ENCODE measurements at places on chromosomes 2 and 18.

DNA sequence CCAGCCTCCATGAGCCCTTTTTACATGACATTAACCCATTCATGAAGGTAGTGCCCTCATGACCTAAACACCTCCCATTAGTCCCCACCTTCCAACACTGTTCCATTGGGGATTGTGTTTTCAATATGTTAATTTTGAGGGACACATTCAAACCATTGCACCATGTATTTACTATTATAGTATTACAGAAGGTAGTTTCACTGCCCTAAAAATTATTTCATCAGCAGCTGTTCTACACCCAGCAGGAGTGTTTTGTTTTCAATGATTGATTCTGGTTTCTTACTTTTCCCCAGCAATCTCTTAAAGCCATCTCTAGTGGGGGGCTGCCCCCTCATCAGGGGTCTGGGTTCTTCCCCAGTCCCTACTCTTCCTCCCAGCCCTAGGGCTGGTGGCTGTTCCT lies 71.9 kb downstream of the CERS6 start:
- DNase-seq: no peak

DNA sequence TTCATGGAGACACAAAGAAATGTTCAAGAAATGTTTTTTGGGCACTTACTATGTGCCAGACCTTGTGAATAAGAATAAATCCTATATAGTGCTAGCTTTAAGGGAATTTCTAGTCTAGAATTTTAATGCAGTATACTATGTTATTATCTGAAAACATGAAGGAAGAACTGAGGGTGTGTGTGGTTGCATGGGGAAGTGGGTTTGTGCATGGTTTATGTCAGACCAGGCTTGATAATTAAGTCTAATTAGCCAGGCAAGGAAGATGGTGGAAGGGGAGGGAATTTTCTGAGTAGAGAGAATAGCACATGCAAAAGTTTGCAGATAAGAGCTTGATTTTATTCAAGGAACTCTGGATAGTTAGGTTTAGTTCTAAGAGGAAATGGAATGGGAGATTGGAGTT lies 6.5 kb downstream of the RBBP8 start:
- DNase-seq: no peak

- DNase-seq: no peak
Observed at GRCh38 chr18:37483221-37483971, 82.2 kb downstream of the CELF4 start.

DNA sequence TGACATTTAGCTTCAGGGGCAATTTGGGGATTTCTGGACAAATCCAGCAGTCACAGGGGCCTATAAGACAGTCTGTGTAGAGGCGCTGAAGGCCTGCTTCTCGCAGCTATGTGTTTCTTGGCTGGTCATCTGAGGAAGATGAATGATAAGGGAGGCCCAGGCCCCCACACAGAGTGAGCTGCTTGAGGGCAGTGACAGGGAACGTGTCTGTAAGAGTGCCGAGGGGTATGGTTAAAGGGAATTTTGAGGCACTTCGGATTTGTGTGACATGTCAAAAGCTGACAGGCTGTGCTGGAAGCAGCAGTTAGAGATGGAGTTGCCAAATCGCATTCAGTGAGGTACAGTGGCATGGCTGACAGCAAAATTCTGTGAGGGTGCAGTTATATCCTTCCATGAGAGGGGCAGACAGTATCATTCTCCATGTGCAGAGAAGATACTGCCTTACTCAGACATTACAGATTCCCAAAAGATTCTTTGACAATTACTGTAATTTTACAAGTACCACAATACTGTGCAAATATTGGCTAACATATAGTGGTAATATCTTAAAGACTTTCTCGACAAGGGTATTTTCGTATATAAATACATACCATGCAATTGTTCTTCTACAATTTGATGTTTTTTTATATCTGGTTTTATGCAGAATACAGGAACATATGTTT lies 74.0 kb downstream of the CERS6 start:
- no peak for DNase-seq

GRCh38 chr18:9787036-9787435 lies 78.9 kb downstream of the RAB31 start:
- no peak for DNase-seq

DNA sequence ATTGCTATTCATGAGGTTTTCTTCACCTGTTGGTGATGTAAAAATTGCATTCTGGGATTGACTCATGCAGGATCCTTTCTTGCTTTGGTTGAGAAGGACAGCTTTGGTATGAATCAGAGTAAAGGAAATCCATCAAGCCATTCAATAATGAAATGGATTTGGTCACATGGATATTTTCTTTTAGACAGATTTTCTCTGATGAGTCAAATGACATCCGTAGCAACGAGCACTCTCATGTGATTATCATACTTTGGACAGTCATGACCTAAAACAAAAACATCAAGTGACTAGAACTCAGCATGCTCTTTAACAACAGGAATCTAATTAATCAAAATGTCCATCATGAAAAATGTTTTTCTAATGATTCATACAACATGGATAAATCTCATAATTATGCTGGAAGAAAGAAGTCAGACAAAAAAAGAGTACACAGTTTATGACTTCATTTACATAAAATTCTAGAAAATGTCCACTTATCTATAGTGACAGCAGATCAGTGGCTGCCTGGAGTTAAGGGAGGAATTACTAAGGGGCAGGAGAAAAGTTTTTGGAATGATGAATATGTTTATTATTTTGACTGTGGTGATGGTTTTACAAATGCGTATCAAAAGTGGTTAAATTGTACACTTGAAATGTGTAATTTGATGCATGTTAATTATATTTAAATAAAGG lies 30.7 kb downstream of the TRAK2 start:
- DNase-seq: no peak

- peak; percentile 88 for DNase-seq
Observed at GRCh38 chr18:26549263-26550094, 1.1 kb upstream of the KCTD1 start.

GRCh38 chr18:23824669-23825068 lies 135.4 kb downstream of the LAMA3 start:
- no peak for DNase-seq

DNA sequence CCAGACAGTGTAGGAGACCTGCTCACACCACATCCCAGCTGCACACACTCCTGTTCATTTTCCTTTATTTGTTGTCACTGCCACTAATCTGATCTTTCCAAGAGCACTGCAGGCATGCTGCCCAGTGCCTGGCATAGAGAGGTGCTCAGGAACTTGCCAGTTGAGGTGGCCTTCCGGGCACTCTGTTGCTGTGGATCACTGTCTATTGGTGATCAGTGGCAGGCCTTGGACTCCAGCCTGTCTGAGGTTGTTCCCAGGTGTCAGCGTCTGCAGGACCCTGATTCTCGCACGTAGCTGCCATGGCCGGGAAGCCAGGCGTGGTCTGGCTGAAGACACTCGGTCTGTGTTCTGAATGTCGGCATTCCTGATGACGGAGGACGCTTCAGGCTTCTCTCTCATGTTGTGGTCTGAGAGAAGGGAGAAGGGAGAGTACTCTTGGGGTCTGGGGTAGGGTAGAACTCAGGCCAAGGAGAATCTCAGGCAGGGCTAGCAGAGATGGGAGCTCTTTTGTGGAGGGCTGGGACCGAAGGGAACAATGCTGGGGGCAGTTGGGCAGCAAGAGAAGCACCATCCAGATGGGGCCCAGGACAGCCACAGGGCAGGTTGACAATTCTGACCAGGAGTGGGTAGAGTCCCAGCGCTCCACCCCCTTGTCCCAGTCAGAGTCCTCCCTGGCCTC lies 240.9 kb downstream of the MYCN start:
- no peak for DNase-seq

DNA sequence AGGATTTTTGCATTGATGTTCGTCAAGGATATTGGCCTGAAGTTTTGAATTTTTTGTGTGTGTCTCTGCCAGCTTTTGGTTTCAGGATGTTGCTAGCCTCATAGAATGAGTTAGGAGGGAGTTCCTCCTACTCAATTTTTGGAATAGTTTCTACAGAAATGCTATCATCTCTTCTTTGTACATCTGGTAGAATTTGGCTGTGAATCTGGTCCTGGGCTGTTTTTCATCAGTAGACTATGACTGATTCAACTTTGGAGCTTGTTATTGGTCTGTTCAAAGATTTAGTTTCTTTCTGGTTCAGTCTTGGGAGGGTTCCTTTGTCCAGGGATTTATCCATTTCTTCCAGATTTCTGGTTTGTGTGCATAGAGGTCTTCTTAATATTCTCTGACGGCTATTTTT lies 166.7 kb downstream of the ST6GAL2 start:
- no peak for DNase-seq

- DNase-seq: peak; percentile 94
Observed at GRCh38 chr18:21955757-21956652, 213.4 kb upstream of the GATA6 start.

DNA sequence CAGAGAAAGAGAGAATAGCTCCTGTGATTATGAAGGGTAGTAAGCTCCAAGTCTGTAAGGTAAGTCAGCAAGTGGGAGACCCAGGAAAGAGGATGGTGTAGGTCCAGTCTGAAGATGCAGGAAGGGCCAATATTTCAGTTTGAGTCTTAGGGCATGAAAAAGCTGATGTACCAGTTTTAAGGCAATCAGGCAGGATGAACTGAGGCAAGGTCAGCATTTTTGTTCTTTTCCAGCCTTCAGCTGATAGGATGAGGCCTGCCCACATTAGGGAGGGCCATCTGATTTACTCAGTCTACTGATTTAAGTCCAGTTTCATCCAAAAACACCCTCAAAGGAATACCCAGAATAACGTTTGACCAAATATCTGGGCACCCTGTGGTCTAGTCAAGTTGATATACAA lies 347.3 kb downstream of the CMPK2 start:
- DNase-seq: no peak

GRCh38 chr2:28412625-28413151 lies 20.0 kb downstream of the FOSL2 start:
- no peak for DNase-seq

GRCh38 chr2:209121691-209122090 lies 302.2 kb upstream of the MAP2 start:
- DNase-seq: no peak

DNA sequence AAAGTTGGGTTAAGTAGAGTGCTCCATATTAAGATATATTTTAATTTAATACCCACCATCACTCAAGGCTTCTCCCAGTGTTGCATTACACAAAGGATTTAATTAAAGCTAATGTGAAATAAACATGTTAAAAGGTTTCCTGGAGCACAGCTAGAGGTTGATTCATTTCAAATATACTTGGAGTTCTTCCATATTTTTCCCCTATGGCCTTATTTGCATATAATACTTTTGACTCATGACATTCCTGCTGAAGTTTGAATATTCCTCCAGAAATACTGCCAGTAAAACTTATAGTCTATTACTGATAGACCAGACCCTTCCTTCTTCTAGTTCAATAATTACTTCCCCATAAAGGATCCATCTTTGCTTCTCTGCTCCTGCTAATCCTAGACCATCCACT lies 227.5 kb downstream of the GULP1 start:
- DNase-seq: no peak

DNA sequence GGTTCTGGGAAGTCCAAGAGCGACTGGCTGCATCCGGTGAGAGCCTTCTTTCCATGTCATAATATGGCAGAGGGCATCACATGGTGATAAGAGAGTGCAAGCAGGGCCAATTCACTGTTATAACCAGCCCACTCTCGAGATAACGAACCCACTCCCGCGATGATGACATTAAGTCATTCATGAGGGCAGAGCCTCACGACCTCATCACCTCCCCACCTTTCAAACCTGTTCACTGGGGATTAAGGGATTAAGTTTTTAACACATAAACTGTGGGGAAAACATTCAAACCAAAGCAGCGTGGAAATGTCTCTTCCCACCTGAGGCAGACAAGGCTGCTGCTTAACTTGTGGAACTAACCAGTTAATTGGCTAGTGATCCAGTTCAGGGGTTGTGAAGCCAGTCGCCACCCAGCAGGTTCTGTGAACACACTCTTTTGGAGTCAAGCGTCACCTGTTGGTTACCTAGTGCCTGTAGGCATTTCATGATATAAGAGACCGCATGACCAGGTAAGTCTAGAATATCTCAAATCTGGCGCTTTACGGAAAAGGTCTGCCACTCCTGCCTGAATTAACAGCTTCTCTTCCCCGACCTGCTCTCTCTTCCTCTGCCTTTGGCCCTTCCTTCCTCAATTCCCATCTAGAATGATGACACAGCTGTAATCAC lies 54.3 kb downstream of the EDAR start:
- DNase-seq: no peak

GRCh38 chr2:46720592-46721185 lies 194.9 kb downstream of the MCFD2 start:
- DNase-seq: no peak

- no peak for DNase-seq
Observed at GRCh38 chr2:209380293-209380692, 43.6 kb upstream of the MAP2 start.

DNA sequence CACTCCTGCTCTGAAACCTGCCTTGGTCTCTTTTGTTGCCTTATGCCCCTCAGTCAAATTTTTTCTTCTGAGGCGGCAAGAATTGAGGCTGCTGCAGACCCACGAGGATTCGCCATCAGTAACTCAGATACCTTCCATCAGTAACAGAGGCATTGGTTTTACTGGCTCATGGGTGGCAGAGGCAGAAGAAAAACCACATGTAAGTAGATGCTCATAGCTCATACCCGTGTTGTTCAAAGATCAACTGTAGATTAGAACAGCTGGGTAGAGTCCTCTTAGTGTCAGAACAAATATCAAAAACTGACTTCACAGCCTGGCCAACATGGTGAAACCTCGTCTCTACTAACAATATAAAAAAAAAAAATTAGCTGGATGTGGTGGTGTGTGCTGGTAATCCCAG lies 598.0 kb upstream of the SOX11 start:
- DNase-seq: no peak

- DNase-seq: no peak
Observed at GRCh38 chr2:148521181-148521580, 123.4 kb upstream of the EPC2 start.

DNA sequence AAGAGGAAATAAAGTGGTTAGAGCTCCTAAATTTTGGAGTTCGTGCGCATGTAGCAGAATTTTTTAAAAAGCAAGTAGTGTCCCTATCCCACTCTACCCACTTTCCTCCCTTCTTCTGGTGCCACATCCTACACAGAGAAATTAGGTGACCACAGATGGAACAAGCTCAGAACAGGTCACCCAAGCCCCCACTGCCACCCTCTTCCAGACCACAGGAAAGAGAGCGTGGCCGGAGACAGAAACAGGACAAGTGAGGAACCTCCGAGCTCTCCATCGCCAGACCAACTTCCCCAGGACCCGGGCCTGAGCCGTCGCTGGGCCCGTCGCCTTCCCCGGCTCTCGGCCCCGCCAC lies 433 bp downstream of the NPC1 start:
- DNase-seq: no peak

DNA sequence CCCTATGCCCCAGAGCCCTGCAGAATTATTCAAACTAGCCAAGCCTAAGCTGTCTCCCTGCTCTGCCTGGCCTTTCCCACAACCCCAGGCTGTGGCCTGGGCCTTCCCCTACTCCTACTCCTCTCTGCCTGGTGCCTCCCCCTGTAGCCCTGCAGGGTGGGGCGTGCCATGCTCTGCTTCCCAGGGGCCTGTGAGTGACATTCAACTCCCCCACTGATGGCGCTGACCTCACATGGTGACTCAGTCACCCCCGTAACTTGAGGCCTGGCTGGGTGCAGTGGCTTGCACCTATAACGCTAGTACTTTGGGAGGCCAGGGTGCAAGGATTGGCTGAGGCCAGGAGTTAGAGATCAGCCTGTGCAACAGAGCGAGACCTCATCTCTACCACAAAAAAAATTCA lies 60.6 kb downstream of the KIF1A start:
- no peak for DNase-seq

- peak; percentile 22 for DNase-seq
Observed at GRCh38 chr2:239594019-239594771, 193.4 kb upstream of the HDAC4 start.

Measured in left lung (tissue), 14 donors.